Suprapubic skin (tissue), 4 donors: ENCODE measurements at places on chromosomes 6 and 20. TPM values are rescaled to one million over a fixed set of nuclear protein-coding genes. Genes with fewer than 3 reads are reported as not detected.

DNA sequence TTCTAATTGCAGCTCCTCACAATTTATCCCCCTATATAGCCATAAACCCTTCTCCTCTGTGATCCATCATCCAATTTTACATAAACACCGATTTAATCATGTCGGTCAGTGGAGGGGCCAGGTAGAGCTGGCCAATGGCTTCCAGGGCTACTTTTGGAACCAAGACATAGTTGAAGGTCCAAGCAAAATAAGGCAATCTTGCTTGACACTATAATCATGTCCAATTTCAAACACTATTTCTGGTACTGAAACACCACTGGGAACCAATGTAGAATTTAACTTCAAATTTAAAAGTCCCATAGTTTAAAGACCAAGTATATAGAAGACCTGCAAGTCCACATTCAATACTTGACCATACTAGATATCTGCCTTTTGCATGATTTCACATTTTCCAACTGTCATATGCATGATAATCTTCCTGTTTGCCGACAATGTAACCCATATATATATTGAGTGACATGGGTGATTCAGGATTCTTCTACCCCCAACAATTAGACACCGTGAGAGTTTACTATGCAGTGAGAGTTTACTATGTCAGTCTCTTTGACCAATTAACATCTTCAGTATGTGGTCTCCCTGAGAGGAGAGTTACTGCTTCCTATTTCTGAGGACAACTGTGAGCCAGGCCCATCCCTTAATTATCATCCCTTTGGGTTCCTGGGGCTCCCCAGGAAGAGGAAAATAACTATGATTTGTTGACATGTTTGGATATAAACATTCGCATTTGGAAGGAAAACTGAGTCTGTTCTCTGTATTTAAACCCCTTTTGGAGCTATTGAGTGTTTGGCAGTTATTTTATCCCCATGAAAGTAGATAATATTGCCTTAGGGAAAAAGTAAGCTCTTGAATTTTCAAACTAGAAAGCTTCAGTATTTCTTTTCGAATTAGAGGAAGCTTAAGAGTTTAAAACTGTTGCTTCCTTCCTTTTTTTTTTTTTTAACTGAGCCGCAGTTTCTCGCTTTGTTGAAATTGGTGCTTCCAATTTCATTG lies 31.8 kb downstream of the SAMD3 start:
- H3K27me3 ChIP-seq = no peaks in the 10 kb centered on the region
- H3K4me1 ChIP-seq = no peaks in the 10 kb centered on the region
- no peak overlapping the region for H3K27ac ChIP-seq

GRCh38 chr6:119147101-119148053 lies 68.9 kb upstream of the FAM184A start:
- peak; percentile 84 for DNase-seq
- peak overlapping the region; percentile 75 for H3K27ac ChIP-seq
- H3K4me3 ChIP-seq = no peak overlapping the region
- H3K4me1 ChIP-seq = peaks cover 26% of the 10 kb centered on the region
- H3K27me3 ChIP-seq = no peaks in the 10 kb centered on the region
- H3K36me3 ChIP-seq = no peaks in the 10 kb centered on the region

DNA sequence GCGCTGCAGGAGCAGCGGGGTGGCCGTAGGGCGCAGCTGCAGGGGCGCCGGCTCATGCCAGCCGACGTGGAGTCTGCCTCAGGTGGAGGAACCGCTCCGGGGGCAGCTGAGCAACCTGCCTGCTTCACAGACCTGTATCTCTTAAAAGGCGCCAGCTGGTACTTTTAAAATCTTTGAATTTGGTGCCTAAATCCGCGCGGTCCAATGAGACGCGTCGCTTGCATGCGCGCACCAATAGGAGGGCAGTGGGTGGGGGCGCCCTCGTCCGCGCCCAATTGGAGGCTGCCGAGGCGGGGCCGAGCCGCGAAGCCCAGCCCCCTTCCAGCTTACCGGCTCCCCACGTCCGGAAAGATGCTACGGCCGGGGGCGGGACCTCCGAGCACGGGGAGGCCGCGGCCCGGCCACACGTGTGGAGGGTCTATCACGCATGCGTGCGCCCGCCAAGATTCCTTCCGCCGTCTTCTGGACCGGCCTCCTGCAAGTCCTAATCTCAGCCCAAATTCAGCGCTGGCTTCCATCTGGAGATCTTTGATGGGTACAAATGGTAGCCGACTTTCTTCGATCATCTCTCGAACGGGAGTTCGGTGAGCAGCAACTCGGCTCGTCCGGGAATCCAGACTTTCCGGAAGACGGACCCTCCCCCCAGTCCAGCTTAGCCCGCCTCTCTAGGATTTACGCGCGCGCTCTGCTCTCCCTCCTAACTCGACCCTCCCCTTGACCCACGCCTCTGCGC lies at the start of gene FBXO5:
TSS of gene FBXO5 (minus strand) at position 138 of the 733 bp plus-strand sequence. CDS start at position 56, 82 bp downstream.
- peak; percentile 97 for DNase-seq
- peak within 1 kb of the TSS; percentile 83 for H3K4me3 ChIP-seq
- H3K4me1 ChIP-seq = peaks cover 33% of the 10 kb centered on the region
- H3K27me3 ChIP-seq = no peaks in the 10 kb centered on the region
- H3K36me3 ChIP-seq = no peaks in the 10 kb centered on the region
- H3K27ac ChIP-seq = peak within 1 kb of the TSS; percentile 95

DNA sequence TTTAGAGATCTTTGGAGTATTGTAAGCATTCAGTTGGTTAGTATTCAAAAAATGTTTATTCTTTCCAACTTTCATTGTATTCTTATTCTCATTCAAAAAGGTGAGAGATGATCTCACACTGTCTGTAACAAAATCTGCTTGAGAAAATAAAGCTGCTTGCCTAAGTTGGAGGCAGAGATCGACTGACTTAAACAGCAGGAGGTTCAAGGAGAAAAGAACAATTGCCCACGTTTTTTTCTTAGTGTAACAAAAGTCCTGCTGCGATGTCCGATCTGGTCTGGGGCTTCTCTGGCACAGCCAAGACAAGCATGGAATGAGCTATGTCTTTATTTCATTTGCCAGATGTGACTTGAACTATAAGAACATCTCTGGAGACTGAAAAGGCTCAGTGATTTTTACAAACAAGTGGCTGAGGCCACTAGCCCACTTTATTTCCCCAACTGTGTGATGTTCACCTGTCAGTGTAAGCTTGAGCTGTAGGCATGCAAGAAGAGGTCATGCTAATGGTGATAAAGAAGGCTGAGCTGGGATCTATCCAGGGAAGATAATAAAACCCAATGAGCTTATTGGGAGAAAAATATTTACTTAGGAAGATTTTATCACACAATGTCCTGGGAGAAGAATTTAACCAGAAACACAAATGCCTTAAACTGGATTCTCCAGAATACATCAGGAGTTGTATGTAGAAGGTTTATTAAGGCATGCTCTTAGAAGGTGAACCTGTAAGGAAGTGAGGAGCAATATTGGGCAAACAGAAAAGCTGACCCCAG lies 580.1 kb upstream of the BTBD3 start:
- H3K36me3 ChIP-seq = no peaks in the 10 kb centered on the region
- no peaks in the 10 kb centered on the region for H3K27me3 ChIP-seq
- H3K27ac ChIP-seq = no peak overlapping the region

Gene CCN6
- 0.25 TPM for total RNA-seq

Gene CGA
- not detected for total RNA-seq
